Esophagus mucosa (tissue), 1 donor: ENCODE measurements at places on chromosomes 7 and 10.

GRCh38 chr7:112937651-112938415 is 147.6 kb upstream of the TMEM168 start:
- no peak for ATAC-seq

GRCh38 chr7:91655656-91656055 is 224.8 kb downstream of the MTERF1 start:
- no peak for ATAC-seq

GRCh38 chr7:84533182-84533581 is 338.6 kb upstream of the SEMA3A start:
- ATAC-seq, result no peak

DNA sequence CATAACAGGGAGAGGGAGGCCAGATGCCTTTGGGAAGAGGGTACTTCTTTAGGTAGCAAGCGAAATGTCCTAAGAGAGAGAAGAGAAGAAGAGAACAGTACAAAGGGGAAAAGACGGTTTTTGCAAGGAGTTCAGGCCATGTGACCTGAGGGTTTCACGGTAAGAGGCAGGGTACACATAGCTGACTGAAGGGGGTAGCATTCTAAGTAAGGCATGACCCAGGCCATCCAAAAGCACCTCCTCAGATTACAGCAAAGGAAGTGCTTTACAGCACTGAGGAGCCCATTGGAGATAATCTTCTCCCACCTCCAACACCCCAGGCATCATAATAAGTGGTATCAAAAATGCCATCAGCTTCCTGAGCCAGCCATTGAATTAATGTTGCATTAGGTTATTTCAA is 258.2 kb upstream of the NPY start:
- no peak for ATAC-seq

DNA sequence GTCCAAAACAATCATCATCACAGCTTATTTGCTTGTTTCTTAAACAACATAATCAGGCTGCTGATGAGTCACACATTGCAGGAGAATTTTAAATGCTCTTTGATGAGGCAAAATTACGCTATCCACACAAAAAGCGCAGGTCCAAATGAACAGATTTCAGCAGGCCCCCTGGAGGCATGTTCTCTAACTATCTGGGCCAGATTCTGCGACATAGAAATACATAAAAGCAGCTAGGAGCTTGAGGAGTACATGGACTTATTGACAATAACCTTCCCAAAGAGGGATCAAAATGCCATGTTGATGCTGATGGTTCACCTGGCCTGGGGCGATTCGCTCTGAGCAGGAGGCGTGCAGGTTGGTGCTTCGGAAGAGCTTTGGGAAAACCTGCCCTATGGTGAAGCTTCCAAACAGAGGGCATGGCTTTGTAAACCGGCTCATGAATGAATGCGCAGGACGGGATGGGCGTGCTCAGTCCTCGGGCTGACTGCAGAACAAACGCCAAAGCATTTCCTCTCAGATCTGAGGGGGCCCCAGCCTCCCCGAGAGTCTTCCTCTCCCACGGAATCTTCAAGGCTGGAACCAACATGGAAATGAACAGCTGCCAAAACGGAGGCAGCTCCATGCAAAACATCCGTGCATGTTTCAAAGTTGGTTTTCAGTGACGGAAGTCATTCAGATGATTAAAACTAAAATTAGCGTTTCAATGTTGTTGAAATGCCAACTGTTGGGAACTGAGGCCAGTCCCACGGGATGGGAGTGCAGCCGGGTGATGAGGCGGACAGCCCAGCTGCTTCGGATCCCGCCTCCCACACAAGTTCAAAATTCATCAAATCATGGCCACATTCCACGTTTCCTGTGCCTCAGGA is 179.6 kb downstream of the TCERG1L start:
- no peak for ATAC-seq

- ATAC-seq, result no peak
Observed at GRCh38 chr10:14678637-14679036, 96.1 kb downstream of the FAM107B start.

- ATAC-seq, result no peak
Observed at GRCh38 chr10:124688386-124688785, 55.8 kb downstream of the FAM53B start.

- no peak for ATAC-seq
Observed at GRCh38 chr7:105808209-105808608, 68.2 kb downstream of the ATXN7L1 start.

- peak; percentile 42 for ATAC-seq
Observed at GRCh38 chr7:95897557-95898251, 125.3 kb downstream of the DYNC1I1 start.

GRCh38 chr7:105826143-105826542 is 50.3 kb downstream of the ATXN7L1 start:
- no peak for ATAC-seq

DNA sequence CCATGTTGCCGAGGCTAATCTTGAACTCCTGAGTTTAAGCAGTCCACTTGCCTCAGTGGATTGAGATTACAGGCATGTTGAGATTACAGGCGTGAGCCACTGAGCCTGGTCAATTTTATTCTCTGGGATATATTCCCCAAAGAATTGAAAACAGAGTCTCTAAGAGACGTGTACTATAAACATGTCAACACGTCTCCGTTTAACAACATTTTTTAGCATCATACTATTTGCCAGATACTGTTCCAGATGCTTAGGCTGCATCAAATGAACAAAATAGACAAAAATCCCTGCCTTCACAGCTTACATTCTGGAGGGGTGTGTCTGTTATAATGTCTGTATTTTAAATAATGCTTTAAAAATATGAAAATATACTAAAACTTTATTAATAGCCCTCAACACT is 54.1 kb upstream of the PRKG1 start:
- ATAC-seq, result no peak

DNA sequence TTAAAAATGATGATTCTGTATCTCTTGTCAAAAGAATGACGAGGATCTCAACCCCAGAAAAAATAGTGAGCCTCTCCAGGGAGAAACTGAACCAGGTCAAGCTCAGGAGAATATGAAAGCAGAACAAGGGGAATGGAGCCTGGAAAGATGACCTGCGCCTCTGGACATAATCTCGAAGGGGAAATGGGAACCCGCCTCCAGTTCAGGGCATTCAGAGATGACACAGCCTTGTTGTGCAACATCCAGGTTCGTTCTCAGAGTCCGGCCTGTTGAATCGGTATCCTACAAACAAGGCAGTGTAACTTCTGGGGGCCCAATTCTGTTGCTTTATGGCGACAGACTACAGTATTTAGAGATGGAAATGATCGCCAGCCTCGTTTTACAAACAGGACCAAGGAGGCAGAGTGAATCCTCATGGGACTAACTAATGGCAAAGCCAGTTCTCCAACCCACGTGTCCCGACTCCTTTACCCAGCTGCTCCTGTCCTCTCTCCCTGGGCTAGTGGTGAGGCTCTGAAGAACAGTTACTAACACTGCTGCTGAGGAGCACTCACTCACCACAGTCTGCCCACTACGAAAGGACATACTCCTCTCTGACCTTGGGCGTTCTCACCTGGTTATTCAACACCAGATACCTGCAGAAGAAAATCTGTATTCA is 67.6 kb downstream of the JAZF1 start:
- no peak for ATAC-seq

- ATAC-seq, result no peak
Observed at GRCh38 chr10:69885379-69886013, 83.8 kb downstream of the COL13A1 start.

- peak; percentile 47 for ATAC-seq
Observed at GRCh38 chr10:132229834-132230556, 43.2 kb downstream of the DPYSL4 start.

GRCh38 chr7:116857052-116857451 is 5.3 kb upstream of the CAPZA2 start:
- ATAC-seq, result no peak

- ATAC-seq, result no peak
Observed at GRCh38 chr7:141444961-141445360, 106.2 kb upstream of the AGK start.

- ATAC-seq, result peak; percentile 3
Observed at GRCh38 chr10:95276367-95277200, 14.2 kb downstream of the PDLIM1 start.

- ATAC-seq, result no peak
Observed at GRCh38 chr7:152459724-152460251, 24.0 kb upstream of the KMT2C start.

- ATAC-seq, result no peak
Observed at GRCh38 chr7:116212869-116213268, 2.5 kb downstream of the TES start.

DNA sequence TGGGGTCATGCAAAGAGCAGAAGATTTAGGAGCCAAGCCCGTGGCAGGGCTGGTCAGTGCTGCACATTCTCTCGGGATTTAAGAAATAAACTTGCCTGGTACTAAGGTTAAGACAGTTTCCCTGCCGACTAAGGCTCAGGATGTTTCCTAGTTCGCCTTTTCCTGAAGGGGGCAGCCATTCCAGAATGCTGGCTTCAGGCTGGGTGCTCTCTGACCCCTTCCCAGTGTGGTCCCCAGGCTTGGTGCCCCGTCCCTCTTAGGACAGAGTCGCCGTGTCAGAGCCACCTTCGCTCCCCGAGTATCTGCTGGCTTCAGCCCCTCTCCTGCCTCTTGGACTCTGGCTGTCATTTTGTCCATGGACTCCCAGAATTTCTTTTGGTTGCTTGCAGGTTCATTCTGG is 117.2 kb downstream of the ELFN1 start:
- no peak for ATAC-seq

DNA sequence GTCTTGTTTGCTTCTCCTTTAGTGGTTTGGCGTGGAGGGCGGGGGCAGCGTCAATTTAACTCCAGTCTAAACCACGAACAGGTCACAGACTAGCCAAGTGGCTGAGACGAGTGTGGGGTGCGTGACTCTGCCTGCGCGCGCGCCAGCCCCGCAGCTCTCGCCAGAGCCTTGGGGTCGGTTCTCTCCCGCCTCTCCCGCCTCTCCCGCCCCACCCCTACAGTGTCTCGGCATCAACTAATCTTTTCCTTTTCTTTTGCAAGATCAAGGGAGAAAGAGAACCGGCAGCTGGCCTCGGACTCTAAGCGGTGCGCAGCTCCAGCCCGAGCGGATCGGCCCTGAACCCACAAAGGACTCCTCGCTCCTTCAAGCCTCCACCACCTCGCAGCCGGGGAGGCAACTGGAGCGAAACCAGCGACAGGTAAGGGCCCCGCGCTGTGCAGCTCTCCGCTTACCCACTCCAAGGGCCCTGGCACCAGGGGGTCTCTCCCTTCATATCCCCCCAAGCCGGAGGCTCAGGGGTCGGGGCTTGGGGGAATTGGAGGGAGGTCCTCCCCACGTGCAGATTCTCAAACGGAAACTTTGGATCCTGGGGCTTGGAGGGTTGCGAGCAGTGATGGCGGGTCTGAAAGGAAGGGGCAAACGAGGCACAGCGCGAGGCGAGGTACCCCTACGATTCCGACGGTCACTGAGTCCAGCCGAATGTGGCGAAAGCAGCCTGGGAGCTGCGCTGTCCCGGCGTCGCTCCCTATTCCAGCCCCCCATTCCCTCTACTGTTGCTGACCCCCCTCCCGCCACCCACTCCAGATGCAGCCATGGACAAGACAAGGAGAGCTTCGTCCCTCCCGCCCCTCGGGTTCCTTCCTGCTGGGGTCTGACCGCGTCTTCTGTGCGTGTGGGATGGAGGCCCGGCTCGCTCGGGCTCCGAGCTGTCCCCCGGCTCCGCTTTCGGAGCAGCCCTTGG is 829 bp downstream of the CHRM2 start:
- ATAC-seq, result no peak

- no peak for ATAC-seq
Observed at GRCh38 chr10:123213192-123213591, 59.0 kb downstream of the BUB3 start.

- ATAC-seq, result peak; percentile 59
Observed at GRCh38 chr7:140653319-140654108, 12.9 kb upstream of the DENND2A start.

GRCh38 chr7:481219-481930 is 38.3 kb downstream of the PDGFA start:
- no peak for ATAC-seq

DNA sequence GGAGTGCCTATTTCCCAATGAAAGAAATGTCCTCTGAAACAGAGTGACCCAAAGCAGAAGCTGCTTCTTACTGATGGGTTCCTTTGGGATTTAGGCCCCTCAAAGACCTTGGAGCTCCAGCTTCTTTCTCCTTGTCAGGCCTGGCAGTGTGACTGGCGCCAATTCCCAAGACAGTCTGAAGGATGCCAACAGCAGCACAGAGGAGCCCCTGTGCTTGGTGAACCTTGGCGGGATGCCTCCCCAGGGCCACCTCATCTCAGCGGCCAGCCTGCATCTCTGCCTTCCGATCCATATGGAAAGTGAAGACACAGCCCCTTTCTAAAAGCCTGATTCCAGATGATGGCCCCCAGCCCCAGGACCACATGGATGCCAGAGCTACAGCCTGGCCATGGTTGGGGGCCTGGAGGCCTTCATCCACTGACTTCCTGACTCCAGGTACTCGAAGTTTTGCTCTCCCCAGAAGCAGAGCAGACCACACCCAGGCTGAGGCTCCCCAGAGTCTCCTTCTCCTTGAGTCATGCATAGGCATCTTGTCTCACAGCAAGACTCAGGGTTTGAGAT is 45.4 kb downstream of the FBXW4 start:
- ATAC-seq, result no peak

GRCh38 chr10:45353186-45353585 is 20.8 kb upstream of the ALOX5 start:
- peak; percentile 89 for ATAC-seq

GRCh38 chr10:98748298-98748697 is 301.6 kb upstream of the HPS1 start:
- no peak for ATAC-seq

DNA sequence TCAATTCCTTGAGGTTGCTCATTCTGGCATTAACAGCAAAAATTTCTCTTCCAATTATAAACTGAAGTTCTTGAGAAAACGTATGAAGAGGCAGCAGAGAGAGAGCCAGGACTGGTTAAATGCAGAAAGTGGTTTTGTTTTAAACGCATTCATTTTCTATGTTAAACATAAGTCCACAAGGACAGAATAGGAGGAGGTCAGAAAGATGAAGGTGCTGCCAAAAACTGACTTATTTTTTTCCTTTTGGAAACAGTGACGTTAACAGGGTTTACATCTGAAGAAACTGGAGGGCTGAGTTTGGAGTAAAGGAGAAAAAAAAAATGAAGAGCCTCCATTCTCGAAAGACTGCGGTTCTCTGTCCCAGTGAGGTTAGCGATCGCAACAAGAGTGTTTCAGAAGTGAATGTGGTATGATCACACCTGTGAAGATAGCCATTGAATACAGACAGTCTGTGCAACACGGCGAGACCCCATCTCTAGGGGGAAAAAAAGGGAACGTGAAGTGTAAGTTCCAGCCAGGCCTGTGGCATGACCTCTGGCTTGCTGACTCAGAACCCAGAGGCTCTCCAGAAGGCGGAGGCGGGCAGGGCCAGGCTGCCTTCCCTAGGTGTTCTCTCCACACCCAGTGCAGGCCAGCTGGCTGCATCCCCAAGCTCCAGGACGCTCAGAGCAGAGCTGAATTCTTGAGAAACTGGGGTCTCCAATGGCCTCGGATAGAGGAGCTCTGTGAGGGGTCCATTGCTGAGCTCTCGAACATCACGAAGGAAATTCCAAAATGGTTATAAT is 84.0 kb downstream of the CHST15 start:
- ATAC-seq, result no peak

DNA sequence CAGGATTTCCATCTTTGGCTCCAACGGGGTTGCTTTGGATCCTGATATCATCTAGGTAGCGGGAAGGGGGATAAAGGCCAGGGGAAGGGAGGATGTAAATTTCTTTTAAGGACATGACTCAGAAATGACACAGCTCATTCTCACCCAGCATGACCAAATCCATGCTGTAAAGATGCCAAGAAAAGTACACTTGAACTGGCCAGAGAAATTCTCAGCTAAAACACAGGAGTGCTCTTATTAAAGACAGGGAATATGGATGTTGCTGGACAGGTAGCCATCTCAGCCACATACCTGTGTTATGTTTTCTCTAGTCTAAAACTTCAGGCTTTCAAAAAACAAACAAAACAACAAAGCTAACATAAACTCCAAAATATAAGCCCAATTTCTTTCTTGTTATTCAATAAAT is 68.3 kb downstream of the NAMPT start:
- peak; percentile 86 for ATAC-seq

- no peak for ATAC-seq
Observed at GRCh38 chr7:1324028-1324900, 91.6 kb downstream of the UNCX start.
